CD4-positive, alpha-beta T cell treated with Interleukin-17A for 4 hours (primary cell): ENCODE measurements at places on chromosomes 1 and 21.
A peak's percentile ranks its signal among the peaks of the same experiment; 100 is the strongest.

DNA sequence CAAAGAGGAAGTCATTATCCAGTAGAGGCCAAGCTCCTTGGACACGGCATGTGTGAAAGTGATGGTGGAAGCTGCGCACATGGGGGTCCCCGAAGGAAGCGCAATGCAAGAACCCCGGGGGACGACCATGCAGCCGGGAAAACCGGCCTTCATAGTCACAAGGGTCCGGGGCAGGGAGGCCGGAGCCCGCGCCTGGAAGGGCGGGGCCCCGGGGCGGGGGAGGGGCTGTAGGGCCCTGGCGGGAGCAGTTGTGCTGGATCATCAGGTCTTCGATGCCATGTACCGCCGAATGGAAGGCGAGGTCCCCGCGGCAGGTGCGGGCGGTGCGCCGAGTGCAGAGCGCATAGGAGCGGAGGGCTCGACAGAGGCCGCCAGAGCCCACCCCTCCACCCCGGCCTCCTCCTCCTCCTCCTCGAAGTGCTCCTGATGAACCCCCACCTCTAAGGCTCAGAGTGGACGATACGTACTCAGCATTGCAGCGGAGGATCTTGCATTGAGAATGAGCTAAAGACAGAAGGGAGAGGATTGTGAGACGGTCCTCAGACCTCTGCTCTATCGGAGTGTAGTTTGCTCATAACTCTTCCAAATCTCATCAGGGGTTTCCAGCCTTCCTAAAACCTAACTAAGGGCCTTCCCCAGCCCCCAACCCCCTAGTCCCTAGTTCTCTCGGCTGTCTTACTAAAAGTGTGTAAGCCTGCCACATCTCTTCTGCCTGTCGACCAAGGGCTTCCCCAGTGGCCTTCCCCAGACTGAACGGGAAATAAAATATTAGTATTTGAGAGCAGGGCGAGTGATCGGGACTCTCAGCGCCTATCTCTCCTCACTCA, 2.1 kb downstream of the HJV start:
- DNase-seq: no peak

- no peak for DNase-seq
These were observed 42.9 kb upstream of the TMCO2 start for GRCh38 chr1:40204856-40205255.

GRCh38 chr1:234996245-234996757, 132.3 kb downstream of the TOMM20 start:
- DNase-seq: no peak

GRCh38 chr1:53392460-53392859, 64.6 kb upstream of the LRP8 start:
- DNase-seq: no peak

DNA sequence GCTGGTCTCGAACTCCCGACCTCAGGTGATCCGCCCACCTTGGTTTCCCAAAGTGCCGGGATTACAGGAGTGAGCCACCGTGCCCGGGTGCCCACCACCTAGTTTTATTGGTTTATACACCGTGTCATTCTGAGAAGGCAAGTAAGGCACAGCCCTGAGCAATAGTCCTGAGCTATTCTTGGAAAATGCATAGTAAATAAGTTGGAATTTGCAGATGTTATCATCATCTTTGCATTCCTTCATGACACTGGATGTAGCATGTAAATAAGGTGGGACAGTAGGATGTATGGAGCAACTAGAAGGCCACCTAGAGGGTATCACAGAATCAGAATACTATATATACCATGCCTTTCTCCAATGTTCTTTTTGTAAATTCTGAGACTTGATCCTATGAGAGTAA, 11.0 kb downstream of the TOR1AIP2 start:
- no peak for DNase-seq

GRCh38 chr1:47906527-47907176, 90.5 kb downstream of the TRABD2B start:
- DNase-seq: no peak

- no peak for DNase-seq
These were observed at the start of gene KCND3 for GRCh38 chr1:111989531-111990025. Gene KCND3, minus strand, starts transcription at chr1:111989668.

GRCh38 chr1:235601104-235601503, 48.5 kb downstream of the GNG4 start:
- peak; percentile 36 for DNase-seq

GRCh38 chr1:226487921-226488320, 60.6 kb upstream of the STUM start:
- DNase-seq: no peak

DNA sequence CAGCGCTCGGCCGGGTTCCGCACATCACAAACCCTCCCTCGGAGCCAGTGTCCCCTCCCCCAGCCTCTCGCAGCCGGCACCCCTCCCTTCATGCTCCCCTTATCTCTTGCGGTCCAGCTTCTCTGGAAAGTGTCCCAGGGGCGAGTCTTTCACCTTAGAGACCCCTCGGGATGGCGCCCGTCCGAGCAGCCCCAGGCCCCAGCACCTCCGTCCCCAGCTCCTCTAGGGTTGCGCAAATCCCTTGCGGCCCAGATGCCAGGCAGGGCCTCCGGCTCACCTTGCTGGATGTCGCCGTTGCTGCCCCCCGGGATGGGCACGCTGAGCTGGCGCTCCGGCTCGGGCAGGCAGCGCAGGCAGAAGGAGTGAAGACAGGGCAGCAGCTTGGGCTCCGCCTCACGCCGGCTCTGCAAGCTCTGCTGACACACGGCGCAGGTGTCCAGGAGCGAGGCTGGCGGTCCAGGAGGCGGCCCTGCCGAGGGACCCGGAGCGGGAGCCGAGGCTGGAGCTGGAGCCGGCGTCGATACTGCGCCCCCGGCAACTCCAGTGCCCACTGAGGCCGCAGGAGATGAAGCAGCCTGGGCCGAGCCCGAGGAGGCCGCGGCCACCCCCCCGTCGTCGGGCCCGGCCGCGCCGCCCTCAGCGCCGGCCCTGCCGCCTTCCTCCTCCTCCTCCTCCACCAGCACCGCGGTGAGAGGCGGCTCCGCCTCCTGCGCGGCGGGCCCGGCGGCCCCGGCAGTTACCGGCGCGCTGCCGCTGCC, 550 bp downstream of the TRIM33 start:
- DNase-seq: peak; percentile 59

- no peak for DNase-seq
These were observed 2.2 kb downstream of the CACNA1E start for GRCh38 chr1:181485287-181486097.

- peak; percentile 60 for DNase-seq
These were observed 2.2 kb downstream of the PAQR6 start for GRCh38 chr1:156245451-156246232.

DNA sequence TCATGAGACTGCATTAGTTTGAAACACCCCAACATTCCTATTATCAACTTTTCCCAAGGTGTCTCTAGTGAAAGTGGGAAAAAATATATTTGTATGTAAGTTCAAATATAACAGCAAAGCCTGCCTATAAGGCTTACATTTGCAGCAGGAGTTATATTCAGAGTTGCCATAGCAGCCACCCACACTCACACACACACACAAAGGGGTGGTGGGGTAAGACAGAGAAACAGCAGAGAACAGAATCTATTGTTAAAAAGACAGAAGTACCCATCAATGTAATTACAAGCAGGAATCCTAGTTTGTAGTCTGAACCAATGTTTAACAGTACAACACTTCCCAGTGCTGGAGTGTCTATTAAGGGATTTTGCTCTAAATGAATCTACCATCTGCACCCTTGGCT, 55.0 kb downstream of the PLPPR5 start:
- no peak for DNase-seq

GRCh38 chr1:240765732-240766363, 153.9 kb upstream of the GREM2 start:
- DNase-seq: no peak

DNA sequence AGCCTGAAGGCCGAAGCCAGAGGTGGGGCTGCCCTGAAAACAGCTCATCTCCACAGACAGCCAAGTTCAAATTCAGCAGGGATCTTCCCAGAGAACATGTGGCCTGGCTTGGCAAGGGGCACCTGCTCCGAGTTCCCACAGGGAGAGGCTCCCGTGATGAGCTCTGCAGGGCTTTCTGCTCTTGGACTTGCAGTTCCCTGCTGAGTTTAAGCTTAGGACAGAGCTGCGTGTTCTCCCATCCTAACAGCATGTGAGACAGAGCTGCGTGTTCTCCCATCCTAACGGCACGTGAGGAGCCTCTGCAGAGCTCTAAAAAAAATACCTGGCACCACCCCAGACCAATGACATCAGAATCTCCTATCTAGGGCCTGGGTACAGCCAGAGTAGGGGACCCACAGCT, 113.0 kb upstream of the VAMP3 start:
- no peak for DNase-seq

DNA sequence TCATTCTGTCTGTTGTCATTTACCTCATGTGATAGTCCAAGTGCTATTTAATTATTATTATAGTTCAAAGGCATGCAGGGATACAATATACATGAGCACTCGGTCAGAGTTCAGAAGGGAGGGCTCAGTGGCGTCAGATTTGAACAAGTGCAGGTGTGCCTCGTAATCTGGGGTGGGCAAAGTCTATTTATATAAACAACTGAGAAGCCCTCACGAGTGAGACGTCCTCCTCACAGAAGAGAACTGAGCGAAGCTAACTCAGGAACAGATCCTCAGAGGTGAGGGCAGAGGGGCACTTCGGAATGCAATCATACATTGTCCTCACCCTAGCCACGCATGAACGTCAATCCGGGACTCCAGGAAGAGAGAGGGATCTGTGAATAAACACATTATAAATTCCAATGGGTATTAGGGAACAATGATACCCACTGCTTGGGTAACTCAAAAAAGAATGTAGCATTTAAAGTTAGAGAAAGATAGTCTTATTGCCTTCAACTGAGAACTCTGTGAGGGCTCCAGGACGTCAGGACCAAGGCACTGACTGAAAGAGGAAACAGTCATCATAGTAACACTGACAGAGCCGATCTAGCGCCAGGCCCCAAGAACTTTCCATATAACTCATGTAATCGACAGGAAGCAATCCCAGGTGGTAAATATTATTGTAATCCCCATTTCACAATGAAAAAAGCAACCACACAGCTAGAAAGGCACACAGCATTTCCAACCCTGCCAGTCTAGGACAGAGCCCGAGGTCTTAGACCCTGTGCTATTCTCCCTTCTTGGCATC, 127.1 kb upstream of the B3GALT2 start:
- no peak for DNase-seq

DNA sequence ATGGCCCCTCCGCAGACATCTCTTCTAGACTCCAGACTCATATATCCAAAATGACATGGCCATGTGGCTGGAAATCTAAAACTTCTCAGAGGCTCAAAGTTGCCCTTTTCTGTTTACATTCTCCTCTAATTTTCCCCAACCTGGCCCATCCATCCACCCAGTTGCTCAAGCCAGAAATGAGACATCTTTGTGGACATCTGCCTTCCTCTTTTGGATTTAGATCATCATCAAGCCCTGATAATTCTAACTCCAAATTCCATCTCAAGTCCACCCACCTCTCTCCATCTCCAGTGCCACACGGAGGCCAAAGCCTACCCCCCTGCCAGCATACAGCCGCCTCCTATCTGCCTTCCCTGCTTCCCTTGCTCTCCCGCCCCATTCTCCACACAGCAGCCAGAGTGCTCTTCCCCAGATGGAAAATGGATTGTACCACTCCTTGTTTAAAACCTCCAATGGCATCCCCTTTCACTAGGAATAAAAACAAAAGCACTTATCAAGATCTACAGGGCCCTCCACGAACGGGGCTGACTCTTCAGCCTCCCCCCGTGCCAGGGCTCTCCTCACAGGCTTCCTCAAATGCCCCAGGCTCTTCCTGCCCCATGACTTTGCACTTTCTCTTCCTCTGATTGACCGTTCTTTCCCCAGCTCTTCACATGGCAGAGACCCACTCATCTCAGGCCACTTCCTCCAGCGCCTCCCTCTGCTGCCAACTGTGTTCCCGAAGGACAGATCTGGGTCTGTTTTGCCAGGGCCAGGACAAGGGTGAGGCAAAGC, 40.1 kb downstream of the SYT6 start:
- DNase-seq: no peak

GRCh38 chr1:64745181-64745985, 508 bp downstream of the RAVER2 start:
- DNase-seq: peak; percentile 37
